ENCODE measurements at places on chromosomes 4 and X.

- DNase-seq = no peak
Measured at GRCh38 chrX:129877401-129877800, 28.6 kb upstream of the UTP14A start.

DNA sequence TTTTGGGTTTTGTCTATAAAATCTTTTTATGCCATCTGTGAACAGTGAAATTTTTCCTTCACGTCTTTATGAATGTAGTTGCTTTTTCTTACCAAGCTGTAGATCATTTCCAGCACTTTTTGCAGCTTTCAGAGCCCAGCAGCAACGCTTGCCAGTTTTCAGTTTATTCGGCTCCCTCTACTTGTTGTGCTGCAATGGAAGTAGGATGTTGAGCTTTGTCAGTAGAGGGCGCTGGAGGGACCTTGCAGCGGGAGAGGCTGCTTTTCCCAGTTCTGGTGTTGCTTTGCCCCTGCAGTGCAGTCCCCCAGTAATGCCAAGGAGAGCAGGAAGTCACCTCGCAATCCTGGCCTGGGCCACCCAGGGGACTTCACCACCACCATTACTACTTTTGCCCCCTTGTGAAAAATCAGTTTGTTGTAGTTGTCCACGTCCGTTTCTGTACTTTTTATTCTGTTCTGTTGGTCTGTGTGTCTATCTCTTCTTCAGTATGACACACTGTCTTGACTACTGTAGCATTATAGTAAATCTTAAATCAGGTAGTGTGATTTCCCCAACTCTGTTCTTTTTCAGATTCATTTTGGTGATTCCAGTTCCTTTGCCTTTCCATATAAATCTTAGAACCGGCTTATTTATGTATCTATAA lies 21.8 kb downstream of the CMC4 start:
- DNase-seq = no peak

GRCh38 chr4:140932501-140933045 lies 176.4 kb upstream of the TBC1D9 start:
- DNase-seq = no peak

DNA sequence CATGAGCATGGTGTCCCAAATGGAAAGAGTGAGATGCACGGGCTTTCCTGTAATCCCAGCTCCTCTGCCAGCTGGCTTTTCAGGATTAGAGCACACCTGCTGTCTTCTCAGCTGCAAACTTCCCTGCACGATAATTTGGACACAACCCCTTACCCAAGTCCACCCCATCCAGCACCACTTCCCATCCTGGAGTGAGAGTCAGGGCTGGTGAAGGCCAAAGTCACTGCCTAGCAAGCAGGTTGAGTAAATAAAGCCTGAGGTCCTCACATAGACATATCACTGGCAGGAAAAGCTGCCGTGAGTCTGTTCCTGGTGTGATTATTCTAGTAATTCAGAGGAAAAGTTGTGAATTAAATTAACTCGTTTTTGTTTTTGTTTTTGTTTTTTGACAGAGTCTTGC lies 113.9 kb upstream of the MBNL3 start:
- DNase-seq = no peak

GRCh38 chr4:84907145-84907544 lies 59.3 kb downstream of the WDFY3 start:
- DNase-seq = no peak

DNA sequence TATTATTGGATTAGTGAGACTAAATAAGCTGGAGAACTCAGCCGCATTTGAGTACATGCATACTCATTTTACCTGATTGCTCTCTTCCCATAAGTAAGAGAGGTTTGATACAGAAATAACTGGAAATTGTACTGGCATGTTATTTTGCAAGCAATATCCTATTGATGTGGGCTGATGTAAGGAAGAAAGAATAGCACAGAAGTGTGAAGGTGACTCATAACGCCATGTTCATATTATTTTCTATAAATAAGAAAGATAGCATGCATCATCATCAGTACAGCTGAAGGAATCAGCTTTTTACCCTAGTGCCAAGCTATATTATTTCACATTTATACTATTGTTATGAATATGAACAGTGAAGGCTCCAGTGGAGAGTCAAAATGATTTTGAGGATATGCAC lies 138.3 kb upstream of the FAM47A start:
- DNase-seq = no peak

DNA sequence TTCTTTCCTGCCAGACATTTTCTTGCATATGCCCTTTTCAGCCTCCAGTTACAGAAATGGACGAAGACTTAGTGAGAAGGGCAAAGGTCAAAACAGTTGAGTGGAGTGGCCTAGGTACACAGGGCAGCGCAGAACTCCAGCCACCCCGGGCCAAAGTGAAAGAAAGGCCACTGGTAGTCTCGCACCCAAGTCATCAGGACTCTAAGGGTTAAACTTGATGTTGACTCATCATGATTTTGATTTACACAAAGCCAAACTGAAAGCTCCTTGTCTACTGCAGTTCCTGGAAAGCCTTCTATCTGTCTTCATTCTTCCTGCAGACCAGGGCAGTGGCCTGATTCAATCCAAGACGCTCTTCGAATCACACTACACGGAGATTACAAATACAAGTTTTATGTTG lies 2.6 kb upstream of the IL13RA1 start:
- DNase-seq = no peak

- no peak for DNase-seq
Measured at GRCh38 chr4:107693132-107693531, 26.9 kb downstream of the PAPSS1 start.

GRCh38 chr4:169724260-169724659 lies 33.5 kb downstream of the HPF1 start:
- no peak for DNase-seq

DNA sequence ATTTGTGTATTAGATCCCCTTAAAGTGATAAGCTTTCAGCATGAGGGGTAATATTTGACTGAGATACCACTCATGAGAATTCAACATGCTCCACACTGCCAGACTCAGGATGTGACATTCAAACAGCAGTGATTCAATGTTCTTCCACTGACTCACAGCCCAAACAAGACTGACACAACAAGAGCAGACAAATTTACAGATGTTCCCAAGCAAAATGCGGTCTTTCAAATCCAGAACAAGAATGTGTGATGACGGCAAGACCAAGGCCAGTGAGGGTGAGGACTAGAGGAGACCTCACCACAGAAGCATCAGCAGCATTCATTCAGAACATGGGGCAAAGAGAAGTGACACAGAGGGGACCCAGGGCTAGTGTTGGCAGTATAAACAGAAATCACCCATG lies 99.3 kb upstream of the GRIA3 start:
- no peak for DNase-seq

DNA sequence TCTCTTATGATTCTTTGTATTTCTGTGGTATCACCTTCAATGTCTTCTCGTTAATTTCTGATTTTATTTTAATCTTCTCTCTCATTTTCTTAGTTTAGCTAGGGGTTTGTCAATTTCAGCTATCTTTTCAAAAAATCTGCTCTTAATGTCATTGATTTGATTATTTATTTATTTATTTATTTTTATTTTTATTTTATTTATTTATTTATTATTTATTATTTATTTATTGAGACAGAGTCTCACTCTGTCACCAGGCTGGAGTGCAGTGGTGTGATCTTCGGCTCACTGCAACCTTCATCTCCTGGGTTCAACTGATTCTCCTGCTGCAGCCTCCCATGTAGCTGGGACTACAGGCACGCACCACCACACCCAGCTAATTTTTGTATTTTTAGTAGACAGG lies 194.1 kb downstream of the SCFD2 start:
- no peak for DNase-seq

DNA sequence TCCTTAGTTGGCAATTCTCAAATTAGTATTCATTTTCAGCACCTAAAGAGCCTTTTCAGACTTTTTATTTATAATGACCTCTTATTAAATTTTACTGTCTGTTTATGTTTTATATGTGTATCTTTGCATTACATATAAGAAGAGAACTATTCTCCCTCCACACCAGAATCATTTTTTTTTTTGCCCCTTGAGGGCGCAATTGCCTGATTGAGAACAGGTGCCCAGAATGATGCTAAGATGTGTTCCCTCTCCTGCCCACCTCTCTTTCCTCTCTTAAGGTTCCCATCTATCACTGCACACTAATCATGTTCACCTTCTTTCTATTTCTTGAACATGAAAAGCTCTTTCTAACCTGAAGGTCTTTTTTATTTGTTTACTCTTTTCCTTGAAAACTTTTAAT lies 44.2 kb upstream of the ADAM29 start:
- DNase-seq = no peak

GRCh38 chr4:15702941-15703403 lies at the start of gene BST1:
TSS of gene BST1 (plus strand) at chr4:15703065. CDS start at chr4:15703145, 80 bp downstream.
- DNase-seq = no peak

- peak; percentile 63 for DNase-seq
Measured at GRCh38 chr4:81069706-81070331, 39.3 kb downstream of the BMP3 start.

DNA sequence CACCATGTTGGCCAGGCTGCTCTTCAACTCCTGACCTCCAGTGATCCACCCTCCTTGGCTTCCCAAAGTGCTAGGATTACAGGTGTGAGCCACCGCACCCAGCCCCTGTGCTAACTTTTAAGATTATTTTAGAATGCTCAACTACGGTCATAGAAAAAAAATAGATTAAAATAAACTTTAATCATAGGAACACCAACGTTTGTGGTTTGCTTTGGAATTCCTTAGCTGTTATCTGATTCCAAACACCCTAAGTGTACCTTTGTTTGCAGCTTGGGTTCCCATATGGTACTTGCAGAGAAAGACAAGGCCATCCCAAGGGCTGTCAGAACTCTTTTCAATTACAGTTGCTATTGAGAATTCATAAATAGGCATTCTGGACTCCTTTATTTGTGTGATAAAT lies 90.1 kb upstream of the EFHC2 start:
- no peak for DNase-seq

DNA sequence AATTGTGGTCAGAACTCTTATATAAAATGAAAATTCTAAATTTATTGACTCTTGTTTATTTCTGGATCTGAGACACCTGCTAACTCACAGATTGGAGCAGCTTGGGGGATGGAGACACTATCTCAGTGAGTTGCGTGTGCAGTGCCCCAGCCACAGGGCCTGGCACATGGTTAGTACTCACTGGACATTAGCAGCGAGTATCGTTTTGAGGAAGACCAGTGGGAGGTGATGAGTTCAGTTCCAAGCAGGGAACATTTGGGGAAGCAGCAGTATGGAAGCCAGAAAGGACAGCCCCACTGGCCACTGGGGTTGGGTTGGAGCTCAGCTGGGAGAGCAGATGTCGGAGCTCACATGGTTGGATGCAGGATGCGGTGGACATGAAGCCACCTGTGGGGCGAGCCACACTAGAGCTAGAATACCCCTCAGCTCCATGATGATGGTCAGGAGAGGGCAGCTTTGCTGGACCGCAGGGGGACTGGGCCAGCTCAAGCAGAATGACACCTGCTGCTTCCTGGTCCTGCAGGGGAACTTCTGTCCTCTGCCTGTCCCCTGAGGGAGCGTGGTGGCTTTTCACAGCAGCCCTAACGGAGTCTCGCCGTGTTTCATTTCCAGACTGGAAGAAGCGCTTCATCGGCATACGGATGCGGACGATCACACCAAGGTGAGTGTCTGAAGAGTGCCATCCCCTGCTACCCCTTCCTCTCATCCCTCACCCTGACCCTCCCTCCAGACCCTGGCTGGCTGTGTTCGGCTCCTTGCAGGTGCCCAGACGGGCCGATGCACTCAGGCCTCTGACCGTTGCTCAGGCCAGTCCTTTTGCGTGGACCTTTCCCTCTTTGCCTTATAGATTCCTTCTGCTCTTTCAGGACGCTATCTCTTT lies 32.5 kb downstream of the HTRA3 start:
- no peak for DNase-seq

GRCh38 chr4:75511841-75512240 lies 2.4 kb downstream of the RCHY1 start:
- DNase-seq = no peak

DNA sequence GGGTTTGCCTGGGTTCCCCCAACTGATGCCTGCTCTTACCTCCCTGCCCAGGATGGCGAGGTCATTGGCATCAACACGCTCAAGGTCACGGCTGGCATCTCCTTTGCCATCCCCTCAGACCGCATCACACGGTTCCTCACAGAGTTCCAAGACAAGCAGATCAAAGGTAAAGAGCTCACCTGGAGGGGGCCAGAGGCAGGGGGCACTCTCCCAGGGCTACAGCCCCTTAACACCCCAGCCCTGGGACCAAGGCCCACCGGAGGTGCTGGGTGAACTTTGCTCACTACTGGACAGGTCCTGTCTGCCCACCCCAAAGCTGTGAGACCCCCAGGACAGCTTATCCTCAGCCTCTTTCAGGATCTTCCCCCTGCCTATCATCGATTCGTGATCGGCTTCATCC lies 24.5 kb downstream of the HTRA3 start:
- no peak for DNase-seq

DNA sequence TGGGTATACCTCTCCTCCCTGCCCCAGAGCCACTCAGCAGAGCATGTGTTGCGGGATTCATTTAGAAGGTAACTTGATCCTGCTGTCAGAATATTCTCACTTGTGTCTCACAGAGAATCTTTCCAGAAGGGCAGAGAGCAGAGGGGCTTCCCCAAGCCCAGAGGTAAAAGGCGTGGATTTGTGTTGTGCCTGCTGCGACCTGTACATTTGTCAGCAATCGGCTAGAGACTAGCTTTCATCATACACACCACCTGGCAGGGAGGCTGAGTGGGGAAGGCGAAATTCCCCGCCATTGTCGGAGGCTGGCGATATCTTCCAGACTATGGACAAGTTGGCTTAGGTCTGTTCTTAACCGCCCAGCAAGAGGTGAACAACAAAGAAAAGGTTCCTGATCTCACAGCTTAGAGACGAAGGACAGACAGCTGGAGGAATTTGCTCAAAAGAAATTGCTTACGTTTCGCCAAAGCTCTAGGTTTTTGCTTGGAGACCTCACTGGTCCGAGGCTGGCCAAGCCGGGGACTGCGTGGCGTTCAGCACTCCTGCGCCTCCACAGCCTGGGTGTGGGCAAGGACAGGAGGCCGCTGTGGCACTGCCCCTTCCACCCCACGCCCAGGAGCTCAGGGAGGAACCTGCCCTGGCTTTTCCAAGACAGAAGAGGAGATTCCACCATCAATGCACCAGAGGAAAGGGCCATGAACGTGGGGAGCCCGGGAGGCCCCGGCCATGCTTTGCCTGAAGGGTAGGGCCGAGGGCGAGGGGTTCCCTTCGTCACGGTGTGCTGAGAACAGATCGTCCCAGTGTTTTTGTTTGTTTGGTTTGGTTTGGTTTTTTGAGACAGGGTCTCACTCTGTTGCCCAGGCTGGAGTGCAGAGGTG lies 69.4 kb downstream of the DCTD start:
- DNase-seq = no peak

DNA sequence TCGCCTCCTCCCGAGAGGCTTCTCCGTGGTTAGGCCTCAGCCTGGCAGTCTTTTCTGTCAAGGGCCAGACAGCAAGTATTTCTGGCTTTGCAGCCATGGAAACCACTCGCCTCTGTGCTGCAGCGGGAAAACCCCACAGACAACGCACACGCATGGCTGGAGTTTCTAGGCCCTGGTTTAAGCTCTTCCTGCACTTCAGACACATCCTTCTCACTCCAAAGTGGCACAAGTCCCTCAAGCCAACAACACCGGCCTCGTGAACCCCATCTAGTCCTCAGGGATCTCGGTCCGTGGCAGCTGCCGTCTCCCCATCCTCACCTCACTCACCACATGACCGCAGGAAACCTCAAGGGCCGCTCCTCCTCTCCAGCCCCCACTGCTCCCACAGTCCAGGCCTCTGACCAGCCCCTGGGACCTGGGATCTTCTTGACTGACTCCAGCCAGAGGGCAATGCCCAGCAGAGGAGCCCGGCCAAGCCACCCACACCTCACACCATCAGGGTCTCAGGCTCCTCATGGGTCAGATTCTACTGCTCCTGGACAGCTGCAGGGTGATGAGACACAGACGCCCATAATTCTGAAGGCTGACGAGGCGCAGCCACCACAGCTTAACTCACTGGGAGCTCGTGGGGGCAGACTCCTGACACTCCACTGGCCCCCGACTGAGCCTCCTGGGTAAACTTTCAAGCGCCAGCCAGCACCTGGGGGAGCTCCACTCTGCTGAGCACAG lies 21.7 kb downstream of the LETM1 start:
- no peak for DNase-seq

Data from NCI-H1417 treated with DMSO at 0.1 percent for 48 hours (cell line).